Lung microvascular endothelial cell (primary cell): ENCODE measurements at places on chromosomes 1 and 21. TPM values are rescaled to one million over a fixed set of nuclear protein-coding genes. Genes with fewer than 3 reads are reported as not detected.

The VANGL1 gene
- total RNA-seq, result 12.2 and 13.9 TPM in 2 replicates

The GJB4 gene
- not detected in 2 replicates for total RNA-seq

DNA sequence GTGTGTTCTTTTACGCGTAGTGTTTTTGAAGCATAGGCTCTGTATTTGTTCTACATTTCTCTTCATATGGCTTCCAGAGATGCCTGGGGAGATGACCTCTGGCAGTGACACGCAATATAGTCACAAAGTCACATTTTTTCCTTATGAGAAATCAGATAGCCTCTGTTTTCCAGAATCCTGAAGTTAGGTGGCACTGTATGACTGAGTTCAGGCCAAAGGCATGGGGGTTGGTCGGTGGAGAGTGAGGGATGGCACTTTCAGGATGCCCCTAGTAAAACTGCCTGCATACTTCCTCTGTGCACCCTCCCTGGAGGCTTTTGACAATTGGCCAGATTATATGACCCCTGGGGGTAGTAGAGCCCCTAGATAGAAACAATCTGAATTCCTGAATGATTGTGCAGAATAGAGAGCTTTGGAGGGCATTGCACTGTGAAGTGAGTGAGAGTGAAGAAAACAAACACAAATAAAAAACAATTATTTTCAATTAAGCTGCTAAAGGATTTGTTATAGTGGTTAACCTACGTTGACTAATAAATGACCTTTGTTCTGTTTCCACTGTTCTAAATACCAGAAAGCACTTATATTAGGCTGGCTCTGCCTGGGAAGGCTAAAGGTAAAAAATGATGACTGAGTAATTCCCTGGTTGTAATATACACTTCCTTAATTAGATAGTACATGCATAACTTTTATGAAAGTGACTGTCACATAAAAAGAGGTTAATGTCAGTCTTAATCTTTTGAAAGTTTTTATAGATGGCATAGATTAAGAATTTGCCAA, 1660.8 kb downstream of the PLA2G4A start:
- DNase-seq, result peak; percentile 44

The CLDN17 gene
- not detected in 2 replicates for total RNA-seq

GRCh38 chr1:23463286-23463685, 20.7 kb downstream of the ASAP3 start:
- no peak for DNase-seq

GRCh38 chr1:31072304-31072746, 6.8 kb upstream of the PUM1 start:
- no peak for DNase-seq

The NEGR1 gene
- under 0.01 and 0.44 TPM in 2 replicates for total RNA-seq

The DNM3 gene
- 1.1 and 4.0 TPM in 2 replicates for total RNA-seq

DNA sequence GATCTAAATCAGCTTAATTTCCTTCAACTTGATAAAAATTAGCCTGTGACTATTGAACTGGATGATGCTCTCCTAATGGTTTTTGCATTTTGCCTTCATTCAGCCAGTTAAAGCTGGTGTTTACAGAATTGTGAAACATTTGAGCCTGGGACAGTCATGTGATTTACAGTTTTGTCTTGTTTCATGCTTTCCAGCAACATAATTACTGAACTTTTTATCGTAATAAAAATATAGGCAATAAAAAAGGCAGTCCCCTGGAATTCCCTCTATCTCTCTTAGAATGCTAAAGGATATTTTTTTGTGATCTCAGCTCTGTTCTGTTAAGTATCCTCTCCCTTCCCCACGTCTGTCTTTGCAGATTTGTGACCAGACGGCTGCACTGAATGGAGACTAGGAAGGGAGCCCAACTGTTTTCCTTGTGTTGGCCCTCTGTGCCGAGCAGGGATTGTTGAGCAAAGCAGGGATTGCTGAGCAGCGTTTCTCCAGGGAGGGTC, 70.3 kb upstream of the RGL1 start:
- no peak for DNase-seq

DNA sequence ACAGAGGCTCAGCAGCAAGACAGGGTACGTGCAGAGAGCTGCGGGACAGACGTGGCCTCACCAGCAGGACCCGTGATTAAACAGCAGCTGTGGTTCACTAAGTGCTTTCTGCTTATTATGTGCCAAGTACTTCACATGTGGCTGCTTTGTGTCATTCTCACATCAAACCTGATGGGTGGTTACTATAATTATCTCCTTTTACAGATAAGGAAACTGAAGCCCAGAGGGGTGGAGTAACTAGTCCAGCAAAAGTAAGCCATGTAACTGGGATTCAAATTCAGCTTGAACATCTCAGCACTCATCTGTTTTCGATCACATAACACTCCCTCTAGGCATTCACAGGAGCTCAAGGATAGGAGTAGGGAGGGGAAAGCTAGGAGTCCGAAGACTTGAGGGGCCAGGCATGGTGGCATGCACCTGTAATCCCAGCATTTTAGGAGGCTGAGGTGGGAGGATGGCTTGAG, 50.8 kb upstream of the CLIC4 start:
- peak; percentile 62 for DNase-seq

- DNase-seq, result no peak
These were observed 120.4 kb downstream of the SIPA1L2 start for GRCh38 chr1:232509570-232509969.

The TLCD4 gene
- under 0.01 TPM in 2 replicates for total RNA-seq

The NUF2 gene
- total RNA-seq, result 1.6 and 6.5 TPM in 2 replicates

The PRMT6 gene
- 12.0 and 13.7 TPM in 2 replicates for total RNA-seq

DNA sequence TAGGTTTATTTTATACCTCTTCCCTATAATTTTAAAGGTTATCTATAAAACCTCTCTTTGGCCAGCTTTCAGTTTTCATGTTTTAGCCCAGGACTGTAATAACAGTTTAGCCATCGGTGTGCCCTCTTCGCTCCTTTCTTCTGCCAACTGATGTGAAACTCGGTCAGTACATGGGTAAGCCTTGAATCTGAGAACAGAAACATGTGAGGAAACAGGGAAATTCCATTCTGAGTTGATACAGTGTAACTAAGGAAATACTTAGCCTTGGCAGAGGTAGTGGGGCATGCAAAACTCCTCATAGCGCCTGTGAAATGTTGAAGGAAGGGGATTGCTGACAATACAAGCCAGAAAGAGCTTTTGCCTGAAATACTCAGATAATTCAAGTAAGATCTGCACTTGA, 465.2 kb downstream of the NCAM2 start:
- no peak for DNase-seq

DNA sequence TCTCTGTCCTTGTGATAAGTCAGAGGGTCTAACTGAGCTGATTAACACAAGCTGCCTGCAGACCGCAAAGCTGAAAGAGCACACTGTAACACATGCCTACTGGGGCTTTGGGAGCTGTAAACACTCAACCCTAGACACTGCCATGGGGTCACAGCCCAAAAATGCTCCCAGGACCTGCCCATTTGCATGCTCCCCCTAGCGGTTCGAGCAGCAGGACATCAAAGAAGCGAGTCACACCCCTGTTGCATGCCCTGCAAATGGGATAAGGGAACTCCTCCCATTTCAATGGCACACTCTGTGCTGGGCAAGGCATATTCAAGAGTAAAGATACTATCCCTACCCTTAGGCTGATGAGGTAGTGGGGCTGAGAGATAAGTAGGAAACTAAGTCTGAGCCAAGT, 22.8 kb downstream of the LCE3E start:
- no peak for DNase-seq

DNA sequence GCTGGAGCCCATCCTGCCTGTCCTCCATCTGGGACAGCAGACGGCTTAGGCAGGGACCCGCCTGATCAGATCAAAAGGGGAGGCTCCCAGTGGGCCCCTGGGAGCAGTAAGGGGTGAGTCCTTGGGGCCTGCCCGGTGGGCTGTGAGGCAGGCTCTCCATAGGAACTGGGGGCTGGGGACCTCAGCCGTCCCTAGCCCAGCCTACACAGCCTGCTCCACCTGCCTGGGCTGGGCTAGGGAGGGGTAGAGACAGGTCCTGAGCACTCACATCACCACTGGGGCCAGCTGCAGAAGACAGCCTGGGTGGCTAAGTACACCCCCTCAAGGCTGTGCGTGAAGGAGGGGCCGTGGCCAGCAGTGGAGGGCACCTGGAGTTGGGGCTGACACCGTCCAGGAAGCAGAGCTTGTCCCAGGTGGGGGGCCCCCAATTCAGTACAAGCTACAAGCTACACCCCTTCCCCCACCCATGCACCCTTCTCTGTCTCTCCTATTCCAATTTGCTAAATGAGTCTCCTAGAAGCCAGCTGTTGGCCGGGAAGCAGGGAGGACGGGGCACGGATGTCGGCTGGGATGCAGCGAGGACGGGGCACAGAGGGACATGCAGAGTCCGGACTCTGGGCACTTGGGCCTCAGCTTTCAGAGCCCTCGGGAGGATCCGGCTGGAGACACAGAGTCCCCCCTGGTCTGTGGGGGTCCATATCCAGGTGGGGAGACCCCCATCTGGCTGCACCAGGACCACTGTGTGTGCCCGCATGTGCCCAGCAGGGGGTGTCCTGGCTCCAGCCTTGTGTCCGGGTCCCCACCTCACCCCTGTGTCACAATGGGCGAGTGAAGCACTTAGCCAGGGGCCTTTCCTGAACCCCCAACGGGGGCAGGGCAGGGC, 1.7 kb downstream of the ISG15 start:
- DNase-seq, result peak; percentile 41

- DNase-seq, result no peak
These were observed 153.3 kb upstream of the LYPLAL1 start for GRCh38 chr1:219020386-219020785.

The SMIM11 gene
- 4.0 and 6.1 TPM in 2 replicates for total RNA-seq

DNA sequence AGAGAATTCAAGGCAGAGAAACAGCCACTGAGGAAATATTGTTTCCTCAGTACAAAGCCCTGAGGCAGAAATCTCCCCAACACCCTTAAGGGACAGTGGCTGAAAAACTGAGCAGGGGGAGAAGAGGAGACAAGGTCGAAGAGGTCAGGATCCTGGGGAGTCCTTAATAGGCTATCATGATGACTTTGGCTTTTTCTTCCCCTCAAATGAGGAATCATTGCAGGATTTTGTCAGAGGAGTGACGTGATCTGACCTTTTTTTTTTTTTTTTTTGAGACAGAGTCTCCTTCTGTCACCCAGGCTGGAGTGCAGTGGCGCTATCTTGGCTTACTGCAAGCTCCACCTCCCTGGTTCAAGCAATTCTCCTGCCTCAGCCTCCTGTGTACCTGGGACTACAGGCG, 10.2 kb downstream of the MAP7D1 start:
- no peak for DNase-seq

The FCGR3A gene
- not detected in 2 replicates for total RNA-seq

The ARHGEF10L gene
- 0.20 and 0.65 TPM in 2 replicates for total RNA-seq

GRCh38 chr1:53280496-53280895, 42.2 kb upstream of the MAGOH start:
- DNase-seq, result no peak

DNA sequence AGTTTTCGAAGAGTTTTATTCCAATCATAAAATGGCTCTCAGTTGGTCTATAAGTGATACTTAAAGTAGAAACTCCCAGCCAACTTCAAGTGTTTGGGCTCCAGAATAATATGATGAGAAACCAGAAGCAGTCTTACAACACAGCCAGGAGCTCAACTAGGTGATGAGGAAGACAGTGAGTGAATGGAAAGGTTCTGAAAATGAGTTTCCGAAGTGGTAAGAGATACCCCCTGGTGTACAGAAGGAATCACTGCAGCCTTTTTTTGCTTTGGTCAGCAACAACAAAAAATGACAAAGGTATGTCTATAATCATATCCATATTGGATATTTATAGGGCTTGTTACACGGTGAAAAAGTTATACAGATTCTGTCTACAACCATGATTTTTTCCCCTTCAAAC, 16.5 kb downstream of the KRTAP19-1 start:
- DNase-seq, result no peak

DNA sequence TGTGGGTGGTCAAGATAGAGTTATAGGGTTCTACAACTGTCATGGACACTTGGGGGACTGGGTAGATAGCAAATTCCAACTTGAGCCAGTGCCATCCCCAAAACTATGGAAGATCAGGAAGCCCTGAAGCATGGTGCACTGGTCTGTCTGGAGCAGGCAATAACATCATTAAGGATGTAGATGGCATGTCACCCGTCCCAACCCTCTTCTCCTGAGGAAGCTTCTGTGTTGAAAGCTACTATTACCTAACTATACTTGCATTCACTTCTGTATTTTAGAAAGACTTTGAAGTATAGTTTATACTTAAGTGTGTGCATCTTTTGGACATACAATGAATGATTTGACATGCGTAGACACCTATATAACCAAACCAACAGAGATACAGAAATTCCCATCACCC, 32.9 kb downstream of the RABIF start:
- no peak for DNase-seq

The PDZK1IP1 gene
- not detected in 2 replicates for total RNA-seq

DNA sequence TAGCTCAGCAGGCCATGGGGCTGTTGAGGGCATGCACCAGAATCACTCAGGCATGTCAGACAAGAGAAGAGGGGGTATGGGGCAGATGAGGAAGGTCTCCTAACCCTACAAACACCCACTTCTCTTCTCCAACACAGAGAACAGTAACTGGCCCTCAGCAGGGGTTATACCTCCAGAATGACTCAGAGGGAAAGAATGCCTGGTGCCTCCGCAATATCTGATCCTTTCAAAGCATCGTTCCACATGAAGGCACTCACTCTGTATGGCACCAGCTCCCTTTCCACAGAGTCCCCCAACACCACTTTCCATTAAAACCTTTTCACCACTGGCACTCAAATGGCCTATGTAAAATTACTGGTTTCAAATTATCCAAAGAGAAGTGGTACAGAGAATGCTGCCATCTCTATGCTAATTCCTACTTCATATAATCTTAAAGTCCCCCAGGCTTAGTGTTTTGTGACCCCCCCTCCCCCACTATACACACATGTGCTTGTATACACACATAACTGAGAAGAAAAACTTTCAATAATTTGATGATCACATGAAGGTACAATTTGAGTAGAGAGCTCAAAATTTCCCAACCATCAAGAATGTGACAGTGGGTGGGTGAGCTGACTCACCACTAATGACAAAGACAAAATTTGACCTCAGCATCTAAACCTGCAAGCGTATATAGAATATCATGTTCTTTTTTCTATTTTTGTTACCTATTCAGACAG, 91.5 kb downstream of the SIPA1L2 start:
- peak; percentile 29 for DNase-seq

DNA sequence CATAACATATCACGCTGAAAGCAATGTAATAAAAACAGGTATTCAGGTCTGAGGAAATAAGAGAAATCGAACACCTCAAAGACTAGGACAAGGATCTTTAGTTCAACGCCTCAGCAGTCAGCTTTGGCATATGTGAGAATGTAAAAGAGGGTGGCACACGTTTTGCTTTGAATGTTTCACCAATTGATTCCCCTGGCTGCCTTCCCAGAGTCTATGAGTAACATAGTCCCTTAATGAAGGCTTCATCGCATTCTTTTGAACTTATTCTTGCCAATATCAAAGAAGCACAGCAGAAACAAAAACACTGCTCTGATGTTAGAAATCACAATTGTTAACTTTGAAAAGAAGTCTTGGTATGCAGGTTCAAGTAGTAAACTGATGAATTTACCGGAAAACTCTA, 764.8 kb downstream of the ADGRL2 start:
- peak; percentile 27 for DNase-seq

The OR2W3 gene
- not detected in 2 replicates for total RNA-seq

The GOLT1A gene
- total RNA-seq, result under 0.01 TPM in 2 replicates

The CLDN19 gene
- not detected in 2 replicates for total RNA-seq

DNA sequence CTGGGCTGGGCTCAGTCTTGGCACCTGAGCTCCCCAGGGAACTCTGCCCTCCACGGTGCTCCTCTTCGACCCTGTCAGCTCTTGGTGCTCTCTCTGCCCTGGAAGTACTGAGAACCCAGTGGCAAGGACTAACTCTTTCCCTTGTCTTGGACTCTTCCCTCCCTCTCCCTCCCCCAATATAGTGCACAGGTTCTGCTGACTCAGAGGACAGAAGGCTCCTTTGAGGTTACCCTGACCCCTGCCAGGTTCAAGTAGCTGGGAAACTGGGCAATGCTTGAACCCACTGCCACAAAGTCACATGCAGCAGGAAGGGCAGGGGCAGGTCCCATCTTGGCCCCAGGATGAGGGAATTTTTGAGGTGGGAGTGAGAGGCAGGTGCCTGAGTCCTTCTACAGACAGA, 20.3 kb downstream of the KCNQ4 start:
- DNase-seq, result no peak
